ENCODE measurements at places on chromosomes 6 and 20.

GRCh38 chr20:46056027-46056833, 27.2 kb downstream of the SLC12A5 start:
- no peak for DNase-seq

DNA sequence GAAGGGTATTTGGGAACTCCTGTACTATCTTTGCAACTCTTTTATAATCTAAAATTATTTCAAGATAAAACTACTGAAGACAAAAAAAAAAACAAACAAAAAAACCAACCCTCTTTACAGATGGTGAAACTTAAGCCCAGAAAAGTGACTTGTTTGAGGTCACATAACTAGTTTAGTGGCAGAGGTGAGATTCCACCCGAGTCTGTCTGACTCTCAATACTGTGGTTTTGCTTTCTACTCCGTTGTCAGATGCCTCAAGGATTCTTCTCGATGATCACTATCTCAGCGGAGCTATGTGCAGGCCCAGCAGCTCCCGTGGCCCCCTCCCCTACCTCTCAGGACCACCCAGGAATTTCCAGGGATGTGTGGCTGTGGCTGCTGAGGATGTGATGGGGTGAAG, 36.1 kb upstream of the KCNB1 start:
- DNase-seq, result no peak

DNA sequence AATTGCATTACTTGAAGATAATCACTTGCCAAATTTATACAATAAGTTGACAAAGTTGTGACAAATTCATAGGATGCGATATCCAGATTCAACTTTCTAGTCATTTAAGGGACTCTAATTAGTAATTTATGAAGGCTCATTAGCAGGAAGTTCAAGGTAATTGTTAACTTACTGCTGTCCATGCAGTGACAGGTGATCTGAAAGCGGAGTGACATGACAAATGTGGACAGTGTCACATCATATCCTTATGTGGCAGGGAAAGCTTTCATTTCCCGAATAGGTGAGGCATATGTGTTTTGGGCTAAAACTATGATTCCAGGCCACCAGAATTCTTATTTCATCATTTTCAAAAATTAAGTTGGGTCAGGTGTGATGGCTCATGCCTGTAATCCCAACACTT, 115.9 kb upstream of the BMP2 start:
- DNase-seq, result no peak

GRCh38 chr20:44287272-44288097, 23.5 kb downstream of the FITM2 start:
- no peak for DNase-seq

- no peak for DNase-seq
Observed at GRCh38 chr6:3739311-3739897, 12.1 kb downstream of the PXDC1 start.

GRCh38 chr6:168124158-168124557, 45.1 kb upstream of the FRMD1 start:
- no peak for DNase-seq

GRCh38 chr6:81682858-81683620, 69.4 kb downstream of the TENT5A start:
- no peak for DNase-seq
